ENCODE measurements at places on chromosomes 5 and 9.

- no peak for DNase-seq
These were observed 6.4 kb downstream of the NDUFS6 start for GRCh38 chr5:1807451-1808185.

GRCh38 chr9:97136421-97136820, 97.5 kb upstream of the CTSV start:
- no peak for DNase-seq

- peak; percentile 93 for DNase-seq
These were observed 371.2 kb downstream of the NFIB start for GRCh38 chr9:13942695-13943094.

DNA sequence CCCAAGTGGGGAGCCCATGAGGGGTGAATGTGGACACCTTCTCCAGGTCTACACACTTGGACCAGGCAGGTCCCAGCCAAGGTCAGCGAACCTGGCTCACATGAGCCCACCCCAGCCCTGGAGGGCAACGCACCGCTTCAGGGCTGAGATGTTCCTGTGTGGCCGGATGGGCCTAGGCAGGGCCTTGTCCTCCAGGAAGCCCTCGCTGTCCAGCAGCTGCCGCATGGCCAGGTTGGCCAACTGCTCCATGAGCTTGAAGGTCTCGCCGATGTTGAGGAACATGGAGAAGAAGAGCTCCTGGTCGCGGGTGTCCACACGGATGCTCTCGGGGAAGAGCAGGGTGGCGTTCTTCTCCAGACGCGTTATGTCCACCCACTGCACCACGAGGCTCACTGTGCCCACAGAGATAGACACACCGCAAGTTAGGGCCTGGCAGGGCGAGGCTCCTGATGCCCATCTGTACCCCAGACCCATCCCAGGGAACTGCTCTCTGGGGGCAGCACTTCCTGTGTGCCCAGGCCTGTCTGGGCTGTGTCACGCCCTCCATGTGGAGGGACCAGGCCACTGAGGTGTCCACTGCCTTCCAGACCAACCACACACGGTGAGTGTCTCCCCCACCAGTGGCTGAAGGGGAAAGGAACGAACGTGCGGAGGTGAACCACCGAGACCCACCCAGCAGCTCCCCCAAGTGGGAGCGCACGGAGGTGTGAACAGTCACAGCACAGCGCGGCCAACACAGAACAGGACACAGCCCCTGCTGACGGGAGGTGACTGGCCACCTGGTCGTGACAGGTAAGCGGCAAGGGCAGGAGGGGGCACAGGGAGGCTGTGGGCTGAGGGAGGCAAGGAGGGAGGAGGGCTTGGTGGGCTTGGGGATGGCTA, 14.4 kb downstream of the TBC1D9B start:
- no peak for DNase-seq

DNA sequence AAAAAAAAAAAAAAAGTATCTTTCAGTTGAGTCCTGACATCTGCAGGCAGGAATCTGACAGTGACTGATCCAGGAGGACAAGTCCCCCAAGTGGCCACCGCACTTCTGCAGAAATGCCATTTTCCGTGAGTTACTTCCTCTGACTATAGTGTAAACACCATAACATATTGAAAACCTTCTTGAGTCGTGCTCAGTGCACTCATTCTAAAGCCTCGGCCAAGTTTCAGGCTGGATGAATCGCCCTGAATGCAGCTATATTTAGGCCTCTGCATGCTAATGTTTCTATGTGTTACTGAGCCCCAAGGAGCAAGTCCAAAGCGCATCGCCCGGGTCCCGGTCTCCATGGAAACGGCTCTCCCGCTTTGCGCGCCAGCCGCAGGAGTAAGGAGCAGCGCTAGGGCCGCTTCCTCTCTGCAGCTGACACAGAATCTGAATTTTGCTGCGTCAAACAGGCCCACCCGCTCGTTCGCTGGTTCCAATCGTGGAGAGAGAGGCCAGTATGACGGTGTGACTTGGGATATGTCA, 335.4 kb downstream of the MSX2 start:
- peak; percentile 42 for DNase-seq

DNA sequence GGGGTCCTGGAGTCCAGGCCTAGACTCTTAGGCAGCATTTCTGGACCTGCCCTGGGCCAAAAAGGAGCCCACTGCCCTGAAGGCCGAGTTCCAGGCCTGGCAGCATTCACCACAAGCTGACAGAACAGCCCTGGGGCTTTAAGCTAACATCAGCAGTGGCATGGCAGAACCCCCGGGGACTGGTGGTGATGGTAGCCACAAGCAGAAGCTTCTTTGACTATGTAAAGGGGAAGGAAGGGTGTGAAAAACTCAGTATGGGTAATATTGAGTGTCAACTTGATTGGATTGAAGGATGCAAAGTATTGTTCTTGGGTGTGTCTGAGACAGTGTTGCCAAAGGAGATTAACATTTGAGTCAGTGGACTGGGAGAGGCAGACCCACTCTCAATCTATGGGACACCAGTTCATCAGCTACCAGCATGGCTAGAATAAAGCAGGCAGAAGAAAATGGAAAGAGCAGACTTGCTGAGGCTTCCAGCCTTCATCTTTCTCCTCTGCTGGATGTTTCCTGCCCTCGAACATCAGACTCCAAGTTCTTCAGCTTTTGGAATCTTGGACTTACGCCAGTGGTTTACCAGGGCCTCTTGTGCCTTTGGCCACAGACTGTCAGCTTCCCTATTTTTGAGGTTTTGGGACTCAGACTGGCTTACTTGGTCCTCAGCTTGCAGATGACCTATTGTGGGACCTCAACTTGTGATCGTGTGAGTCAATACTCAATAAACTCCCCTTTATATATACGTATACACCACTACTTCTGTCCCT, 661.0 kb upstream of the C9orf72 start:
- DNase-seq, result no peak

- DNase-seq, result no peak
These were observed 24.8 kb downstream of the GPR107 start for GRCh38 chr9:130078547-130078946.

- DNase-seq, result peak; percentile 73
These were observed 94.1 kb downstream of the NFIB start for GRCh38 chr9:14219850-14220249.

DNA sequence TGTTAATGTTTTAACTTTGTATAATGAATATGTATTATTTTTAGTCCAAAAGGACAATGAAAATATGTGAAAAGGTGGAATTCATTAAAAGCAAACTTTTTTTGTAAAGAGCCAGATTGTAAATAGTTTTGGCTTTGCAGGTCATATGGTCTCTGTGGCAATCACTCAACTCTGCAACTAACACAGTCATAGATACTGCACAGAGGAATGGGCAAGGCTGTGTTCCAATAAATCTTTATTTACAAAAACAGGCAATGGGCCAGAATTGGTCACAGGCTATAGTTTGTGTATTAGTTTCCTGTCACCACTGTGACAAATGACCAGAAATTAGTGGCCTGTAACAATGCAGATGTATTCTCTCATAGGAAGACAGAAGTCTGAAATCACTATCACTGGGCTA, 125.4 kb upstream of the PTCH1 start:
- no peak for DNase-seq

DNA sequence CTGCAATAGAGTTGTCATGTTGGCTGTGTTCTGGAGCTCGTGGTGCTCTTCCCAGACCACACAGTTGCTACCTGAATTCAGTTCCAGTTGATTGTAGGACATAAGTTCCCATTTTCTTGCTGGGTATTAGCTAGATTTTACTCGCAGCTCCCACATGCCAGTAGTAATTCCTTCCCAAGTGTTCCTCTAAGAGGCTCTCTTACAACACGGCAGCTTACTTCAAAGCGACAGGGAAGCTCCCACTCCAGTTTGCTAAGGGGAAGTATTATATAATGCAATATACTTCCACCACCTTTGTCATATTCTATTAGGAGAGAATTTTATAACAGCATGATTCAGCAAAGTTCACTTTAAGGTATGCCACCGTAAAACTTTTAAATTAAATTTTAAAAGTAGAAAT, 623.0 kb downstream of the SLCO4C1 start:
- DNase-seq, result no peak

DNA sequence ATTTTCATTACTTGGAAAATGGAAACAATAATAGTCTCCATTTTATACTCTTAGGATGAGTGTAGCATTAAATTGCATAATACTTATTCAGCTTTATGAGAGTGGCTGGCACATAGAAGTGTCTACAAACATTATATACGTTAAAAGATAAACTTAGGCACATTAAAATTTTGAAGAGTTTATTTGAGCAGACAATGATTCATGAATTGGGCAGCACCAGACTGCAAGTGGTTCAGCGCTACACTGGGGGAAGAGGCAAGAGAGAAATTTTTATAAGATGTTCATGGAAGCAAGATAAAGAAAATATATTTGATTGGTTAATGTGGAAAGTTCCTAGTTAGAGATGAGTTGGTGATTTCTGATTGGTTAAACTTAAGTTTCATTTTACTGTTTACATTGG, 243.7 kb downstream of the RASEF start:
- DNase-seq, result no peak

DNA sequence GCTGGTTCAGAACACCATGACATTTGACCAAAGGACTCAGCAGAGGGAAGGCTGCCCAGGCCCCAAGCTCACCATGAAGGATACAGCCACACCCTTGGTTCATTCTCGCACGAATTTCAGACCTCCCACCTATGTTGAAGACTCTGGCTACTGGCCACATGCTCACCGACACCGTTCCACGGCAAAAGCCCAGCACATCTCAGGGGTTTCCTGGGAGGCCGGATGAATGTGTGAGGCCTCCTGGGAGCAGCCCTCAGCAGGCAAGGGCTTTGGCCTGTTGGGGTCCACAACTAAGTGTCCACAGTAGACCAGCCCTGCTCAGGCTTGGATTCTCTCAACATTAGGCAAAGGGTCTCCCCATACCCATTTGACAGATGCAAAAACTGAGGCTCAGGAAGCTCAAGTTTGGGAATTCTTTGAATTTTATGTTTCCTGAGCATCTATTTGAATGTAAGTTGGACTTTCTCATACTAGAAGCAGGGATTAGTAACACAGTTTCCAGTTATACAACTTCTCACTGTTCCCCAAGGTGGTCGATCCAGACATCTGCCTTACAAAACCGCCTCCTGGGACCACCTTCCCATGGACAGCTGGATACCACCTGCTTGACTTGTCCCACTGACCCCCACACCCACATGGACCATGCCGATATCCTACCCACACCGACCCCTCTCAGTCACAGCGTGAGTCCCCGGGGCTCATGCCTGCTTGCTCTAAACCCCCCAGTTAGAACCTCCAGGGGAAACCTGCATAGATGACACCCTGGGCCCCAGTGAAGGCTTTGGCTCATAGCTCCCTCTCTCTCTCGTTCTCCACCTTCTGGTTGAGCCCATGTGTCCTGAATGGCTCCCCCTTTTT, 27.9 kb downstream of the CCT5 start:
- DNase-seq, result no peak

DNA sequence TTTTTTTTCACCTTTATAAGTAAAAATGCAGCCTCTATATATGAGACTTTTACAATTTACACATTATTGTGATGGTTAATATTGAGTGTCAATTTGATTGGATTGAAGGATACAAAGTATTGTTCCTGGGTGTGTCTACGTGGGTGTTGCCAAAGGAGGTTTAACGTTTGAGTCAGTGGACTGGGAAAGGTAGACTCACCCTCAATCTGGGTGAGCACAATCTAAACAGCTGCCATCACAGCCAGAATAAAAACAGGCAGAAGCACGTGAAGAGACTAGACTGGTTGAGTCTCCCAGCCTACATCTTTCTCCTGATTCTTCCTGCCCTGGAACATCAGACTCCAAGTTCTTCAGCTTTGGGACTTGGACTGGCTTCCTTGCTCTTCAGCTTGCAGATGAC, 132.8 kb upstream of the DPYSL3 start:
- no peak for DNase-seq

GRCh38 chr9:17970277-17970676, 391.4 kb downstream of the SH3GL2 start:
- no peak for DNase-seq

DNA sequence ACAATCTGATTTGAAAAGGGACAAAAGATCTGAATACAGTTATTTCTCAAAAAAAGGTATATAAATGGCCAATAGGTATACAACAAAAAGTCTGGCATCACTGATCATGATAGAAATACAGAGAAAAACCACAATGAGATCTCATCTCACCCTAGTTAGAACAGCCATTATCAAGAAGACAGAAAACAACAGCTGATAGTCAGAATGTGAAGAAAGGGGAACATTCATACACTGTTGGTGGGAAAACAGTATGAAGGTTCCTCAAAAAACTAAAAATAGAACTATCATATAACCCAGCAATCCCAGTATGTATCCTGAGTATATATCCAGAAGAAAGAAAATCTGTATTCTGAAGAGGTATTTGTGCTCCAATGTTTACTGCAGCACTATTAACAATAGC, 75.7 kb upstream of the OR2K2 start:
- DNase-seq, result no peak

GRCh38 chr5:94094793-94095441, 353.5 kb upstream of the POU5F2 start:
- no peak for DNase-seq

DNA sequence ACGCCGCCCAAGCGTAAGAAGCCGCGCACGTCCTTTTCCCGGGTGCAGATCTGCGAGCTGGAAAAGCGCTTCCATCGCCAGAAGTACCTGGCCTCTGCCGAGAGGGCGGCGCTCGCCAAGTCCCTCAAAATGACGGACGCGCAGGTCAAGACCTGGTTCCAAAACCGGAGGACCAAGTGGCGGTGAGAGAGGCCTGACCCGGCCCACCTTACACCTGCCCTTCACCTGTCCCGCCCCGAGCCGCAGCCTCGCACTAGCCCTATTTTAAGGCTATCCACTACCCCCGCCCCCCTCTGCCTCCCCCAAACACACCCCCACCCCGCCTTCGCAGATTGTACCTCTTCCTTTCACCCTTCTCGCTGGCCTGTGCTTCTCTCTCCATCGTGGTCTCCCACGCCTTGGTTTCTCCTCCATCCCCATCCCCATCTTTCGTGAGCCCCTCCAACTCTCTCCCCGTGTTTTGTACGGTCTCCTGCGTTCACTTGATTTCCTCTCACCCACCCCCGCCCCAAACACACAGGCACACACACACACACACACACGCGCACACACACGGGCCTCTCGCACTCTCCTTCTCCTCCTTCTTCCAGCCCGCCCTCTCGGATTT, 1.3 kb downstream of the TLX3 start:
- no peak for DNase-seq

GRCh38 chr9:101650142-101650541, 55.4 kb upstream of the PPP3R2 start:
- DNase-seq, result no peak

DNA sequence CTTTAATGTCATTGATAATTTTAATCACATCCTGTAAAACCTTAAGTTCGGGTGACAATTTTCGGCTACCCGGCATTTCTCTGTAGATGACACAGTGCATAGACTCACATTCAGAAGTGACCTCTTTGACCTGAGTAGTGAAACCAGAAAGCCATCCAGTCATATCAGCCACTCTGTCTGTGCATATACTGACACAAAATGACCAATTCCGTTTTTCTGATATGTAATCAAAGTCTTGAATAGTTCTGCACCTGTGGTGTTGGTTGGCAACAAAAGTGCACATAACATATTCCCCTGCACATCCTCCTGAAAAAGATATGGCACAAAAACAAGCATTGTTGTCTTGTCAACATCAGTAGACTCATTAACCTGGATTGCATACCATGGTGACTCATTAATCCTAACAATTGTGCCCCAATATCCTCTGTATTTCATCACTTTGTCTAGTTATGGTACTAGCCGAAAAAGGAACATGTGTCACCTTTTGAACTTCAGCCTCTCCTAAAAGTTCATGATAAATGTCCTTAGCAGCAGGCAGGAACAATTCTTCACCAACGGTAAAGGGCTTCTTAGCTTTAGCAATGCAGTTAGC, 4.6 kb upstream of the HNRNPA0 start:
- no peak for DNase-seq

- no peak for DNase-seq
These were observed 320.1 kb downstream of the ADAMTS6 start for GRCh38 chr5:65161655-65162054.
